GDM1 (cell line): ENCODE measurements at places on chromosomes 11 and 22.

GRCh38 chr11:31328697-31329096 is 40.8 kb downstream of the DCDC1 start:
- DNase-seq: no peak

DNA sequence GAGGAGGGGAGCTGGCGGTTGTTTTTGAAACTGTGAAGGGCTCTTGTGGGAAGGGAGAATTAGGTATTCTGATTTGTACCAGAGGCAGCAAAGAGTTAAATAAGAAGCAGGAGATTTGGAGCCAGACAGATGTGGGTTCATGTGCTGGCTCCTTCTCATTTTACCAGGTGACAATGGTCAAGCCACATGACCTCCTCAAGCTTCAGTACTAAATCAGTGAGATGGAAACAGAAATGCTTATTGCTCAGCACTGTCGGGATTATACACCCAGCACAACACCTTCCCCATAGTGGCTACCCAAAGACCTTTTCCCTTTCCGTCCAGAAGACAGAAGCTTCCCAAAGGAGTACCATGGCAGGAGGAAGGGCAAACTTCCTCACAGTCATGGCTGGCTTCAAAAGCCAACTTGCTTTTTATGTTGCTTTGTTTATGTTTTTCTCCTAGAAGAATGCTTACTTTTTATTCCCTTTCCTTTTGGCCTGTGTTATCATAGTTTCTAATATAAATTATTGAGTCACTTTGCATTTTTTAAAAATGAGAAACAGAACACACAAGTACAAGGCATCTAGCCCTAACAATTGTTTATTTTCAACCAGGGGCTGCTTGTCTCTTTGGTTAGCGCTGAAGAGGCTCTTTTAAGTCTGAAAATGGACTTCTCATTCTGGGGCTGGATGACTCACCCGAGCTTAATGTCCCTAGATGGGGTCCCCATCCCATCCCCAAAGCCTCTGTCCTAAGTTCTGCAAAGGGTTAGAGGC is 181.5 kb upstream of the ZBED5 start:
- no peak for DNase-seq

- DNase-seq: no peak
These were observed 1.8 kb downstream of the ST3GAL4 start for GRCh38 chr11:126357055-126357962.

DNA sequence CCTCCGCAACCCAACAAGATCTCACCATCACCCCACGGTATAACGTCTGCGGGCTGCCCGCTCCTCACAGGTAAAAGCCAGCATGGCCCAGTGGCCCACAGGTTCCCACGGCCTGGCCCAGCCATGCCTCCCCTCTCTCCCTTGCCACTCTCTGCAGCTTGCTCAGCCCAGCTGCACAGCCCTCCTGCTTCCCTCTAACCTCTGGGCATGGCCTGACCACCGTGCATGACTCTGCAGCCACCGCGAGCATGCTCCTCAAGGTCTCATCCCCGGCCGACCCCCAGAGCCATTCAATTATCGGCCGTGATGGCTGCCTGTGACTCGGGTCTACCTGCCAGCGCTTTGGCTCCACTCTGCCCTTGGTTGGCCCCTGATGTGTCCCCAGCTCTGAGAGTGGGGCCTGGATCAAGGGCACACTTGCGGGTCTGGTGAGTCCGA is 185.5 kb downstream of the CTTN start:
- no peak for DNase-seq

DNA sequence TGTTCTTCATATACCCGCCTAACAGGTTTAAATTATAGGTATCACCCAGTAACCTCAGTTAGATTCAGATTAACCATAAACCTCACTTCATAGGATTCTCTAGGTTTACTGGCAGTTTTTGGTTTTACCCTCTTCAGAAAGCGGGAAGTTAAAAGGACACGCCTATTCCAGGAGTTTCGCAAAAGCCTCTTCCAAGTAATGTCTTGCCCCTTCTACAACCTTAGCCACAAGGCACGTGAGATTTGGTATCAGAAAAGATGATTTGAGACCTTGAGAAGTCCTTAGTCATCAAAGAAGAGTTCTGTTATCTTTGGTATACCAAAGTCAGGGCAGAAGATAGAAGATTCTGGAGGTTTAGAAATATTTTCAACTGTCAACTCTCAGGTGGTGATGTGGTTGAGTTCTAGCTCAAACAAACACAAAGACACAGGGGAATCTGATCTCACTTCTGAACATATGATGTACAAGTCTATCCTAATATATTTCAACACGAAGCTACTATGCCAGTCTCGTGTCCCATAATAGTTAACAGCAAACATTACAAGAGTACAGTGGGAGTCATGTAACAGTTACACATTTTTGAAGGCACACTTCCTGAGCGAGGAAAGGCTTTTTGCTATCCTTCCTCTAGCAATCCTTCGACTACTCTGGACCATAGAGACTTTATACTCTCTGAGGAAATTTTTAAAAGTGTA is 103.5 kb downstream of the USP35 start:
- DNase-seq: no peak

- peak; percentile 19 for DNase-seq
These were observed 3.1 kb downstream of the ACY3 start for GRCh38 chr11:67647471-67647870.

DNA sequence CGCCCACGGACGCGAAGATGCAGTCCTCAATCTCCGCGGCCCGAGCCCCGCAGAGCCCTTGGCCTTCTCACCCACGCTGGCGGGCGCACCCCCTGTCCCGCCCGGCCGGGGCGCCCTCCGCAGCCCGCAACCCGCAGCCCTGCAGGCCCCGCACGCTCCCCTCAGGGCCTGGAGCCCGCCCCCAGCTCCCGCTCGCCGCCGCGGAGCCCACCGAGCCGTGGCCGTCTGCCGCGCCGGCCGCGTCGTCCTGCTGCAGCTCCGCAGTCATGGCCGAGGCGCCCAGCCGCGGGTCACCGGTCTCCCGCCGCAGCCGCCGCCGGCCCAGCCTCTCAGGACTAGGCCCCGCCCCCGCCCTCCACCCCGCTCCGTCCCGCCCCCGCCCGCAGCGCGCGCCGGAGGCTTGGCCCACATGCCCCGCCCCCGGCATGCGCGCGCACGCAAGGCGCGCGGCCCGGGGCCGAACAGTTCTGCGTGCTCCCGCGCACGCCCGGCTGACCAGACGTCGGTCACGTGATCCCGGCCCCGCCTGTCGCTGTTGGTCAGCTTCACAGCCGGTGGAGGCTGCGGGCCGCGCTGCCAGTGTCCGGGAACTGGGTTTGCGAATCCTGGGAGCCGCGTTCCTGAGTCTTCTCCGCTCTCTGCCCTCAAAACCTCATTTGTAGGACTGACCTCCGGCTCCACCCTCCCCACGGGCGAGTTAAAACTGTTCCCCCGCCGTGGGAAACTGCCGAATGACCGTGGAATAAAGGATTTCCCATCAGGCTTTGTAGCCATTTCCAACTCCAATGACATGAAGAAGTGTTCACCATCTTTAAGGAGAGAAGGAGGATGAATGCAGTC is at the start of gene USP28:
TSS of gene USP28 (minus strand) at position 339 of the 840 bp plus-strand sequence. CDS start at position 268, 71 bp downstream.
- DNase-seq: peak; percentile 88

DNA sequence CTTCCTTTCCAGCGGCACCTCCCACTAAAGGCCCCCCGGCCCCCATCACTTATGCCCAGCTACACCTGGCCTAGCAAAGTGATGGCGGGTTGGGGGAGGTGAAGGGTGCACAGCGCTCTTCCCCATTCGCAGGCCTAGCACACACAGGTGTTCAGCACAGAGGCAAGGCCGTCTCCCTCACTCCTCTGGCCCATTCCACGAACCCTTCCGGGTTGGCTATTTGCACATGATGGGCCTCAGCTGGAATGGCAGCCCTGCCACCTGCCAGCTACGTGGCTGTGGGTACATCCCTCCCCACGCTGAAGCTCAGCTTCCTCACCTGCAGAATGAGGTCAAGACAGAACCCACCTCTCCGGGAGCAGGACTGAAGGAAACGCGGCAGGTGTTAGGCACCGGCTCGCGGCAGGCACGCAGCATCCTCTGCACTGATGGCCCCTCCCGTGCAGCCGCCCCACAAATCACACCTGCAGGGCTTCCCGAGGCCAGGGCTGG is 4.8 kb downstream of the KIAA0930 start:
- DNase-seq: no peak

DNA sequence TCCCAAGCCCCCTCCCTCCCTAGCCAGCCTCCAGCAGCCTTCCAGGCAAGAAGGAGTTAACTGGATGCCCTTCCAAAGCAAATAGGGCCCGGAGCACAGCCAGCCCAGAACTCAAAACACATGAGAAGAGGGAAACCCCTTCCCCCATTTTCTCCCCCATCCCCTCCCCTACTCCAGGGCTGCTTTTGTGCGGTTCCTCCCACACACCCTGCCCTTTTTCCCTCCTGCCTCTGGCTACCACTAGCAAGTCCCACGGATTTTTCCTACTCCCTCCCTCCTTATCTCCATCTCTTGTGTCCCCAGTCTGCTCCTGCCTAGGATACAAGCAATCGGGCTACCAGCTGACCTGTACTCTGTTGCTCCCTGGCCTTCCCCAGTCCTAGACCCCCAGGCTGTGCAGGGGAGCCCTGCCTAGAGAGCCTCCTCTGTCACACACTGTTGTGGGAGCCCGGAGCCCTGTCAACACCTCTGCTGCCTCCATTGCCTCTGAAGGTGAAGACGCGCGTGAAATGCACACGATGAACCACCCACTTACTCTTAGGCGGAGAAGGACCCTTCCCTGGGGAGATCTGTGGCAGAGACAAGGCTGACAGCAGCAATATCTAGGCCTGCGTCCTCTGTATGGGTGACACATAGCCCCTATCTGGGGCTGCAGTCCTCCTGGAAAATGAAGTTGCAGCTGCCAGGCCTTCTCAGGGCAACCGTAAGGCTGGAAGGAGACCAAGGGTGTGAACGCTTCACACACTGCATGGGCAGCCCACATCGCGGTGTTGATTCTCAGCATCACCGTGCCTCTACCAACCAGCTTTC is 282.8 kb downstream of the MN1 start:
- no peak for DNase-seq

GRCh38 chr22:17472932-17473331 is 90.4 kb upstream of the SLC25A18 start:
- no peak for DNase-seq

DNA sequence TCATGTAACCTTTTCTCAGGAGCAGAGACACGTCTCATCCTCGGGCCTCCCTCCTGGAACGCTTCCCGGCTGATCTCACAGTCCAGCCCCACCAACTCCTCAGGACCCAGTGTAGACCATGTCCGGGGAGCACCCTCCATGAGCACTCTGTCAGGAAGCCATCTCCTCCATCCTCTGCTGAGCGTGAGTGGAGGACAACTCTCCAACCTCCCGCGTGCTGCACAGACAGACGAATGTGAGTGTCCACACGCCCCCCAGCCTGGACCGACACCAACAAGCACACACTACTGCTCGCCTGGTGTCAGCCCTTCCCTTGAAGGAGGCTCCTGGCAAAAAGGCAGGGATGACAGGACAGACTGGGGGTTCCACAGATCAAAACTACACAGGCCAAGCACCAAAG is 86.6 kb downstream of the SHANK2 start:
- DNase-seq: no peak

DNA sequence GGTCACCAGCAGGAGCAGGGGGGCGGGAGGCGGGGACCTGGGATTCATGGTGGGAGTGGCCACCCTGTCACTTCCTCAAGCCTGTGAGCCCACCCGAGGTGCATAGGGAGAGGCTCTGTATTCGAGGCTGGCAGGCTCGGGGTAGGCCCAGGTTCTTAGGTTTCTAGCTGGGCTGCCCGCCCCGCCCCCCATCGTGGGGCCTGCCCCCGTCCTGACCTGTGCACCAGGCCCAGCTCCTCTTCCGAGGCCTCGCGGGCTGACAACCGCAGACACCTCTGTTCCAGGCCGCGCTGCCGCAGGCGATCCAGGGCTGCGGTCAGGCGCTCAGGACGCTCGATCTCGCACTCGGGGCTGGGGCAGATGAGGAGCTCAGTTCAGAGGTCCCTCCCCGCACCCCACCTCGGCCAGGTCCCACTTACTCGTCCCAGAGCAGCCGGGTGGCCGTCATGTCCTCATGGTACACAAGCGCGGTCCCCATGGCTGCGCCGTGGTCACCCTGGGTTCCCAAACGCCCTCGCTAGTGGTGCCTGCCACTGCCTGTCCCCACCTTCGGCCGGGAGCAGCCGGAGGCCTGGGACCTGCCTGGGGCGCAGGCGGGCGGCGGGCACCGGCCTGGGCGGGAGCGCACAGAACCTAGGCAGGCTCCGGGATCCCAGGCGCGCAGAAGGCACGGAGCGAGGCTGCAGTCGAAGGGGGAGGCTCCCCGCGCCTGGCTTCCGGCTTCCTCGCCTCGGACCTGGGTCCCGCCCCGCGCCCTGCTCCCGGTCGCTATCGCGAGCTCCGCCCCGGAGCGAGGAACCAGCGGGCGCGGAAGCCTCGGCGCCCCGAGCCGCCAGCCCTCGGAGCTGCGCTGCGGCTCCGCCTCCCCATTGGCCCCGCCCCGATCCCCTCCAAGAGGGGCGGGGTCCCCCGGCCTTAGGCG is at the start of gene HDAC10:
TSS of gene HDAC10 (minus strand) at position 711 of the 922 bp plus-strand sequence. CDS start at position 478, 233 bp downstream.
- DNase-seq: peak; percentile 81

DNA sequence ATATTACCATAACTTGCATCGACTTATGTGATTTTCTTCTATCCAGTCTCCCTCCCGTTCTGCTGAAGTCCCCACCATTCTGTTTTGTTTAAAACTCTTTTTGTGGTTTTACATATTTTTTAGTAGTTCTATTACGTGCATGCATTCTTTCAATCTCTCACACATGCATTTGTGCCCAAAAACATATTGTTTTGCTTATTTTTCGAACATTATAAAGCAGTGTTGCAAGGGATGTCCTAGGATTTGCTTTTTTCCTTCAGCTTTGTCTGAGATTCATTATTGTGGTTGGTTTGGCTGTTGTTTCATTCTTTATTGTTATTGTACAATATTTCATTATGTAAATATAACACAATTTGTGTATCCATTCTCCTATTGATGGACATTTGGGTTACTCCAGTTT is 235.7 kb downstream of the DYNC2H1 start:
- no peak for DNase-seq

- DNase-seq: no peak
These were observed 42.8 kb downstream of the ZNF202 start for GRCh38 chr11:123698546-123699127.

- DNase-seq: no peak
These were observed 9.3 kb downstream of the OAF start for GRCh38 chr11:120219938-120220746.

DNA sequence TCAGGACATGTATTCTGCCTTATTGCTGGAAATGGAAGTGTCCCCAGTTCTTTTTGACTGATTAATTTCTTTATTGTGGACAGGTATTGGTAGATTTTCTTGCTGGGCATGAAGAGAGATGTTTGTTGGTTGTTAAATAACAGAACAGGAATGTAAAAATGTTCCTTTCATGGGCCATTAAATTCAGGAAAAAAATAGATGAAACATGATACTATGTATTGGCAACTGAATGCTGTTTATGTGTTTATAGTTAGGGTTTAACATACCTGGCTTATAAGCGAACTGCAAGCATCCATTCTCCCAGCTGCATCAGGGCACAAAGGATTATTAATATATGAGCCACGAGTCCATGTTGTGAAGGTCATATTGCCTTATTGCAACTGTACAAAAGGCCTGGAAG is 368.5 kb downstream of the NELL1 start:
- no peak for DNase-seq
